ENCODE measurements at places on chromosomes 11 and 22.
A peak's percentile ranks its signal among the peaks of the same experiment; 100 is the strongest.

DNA sequence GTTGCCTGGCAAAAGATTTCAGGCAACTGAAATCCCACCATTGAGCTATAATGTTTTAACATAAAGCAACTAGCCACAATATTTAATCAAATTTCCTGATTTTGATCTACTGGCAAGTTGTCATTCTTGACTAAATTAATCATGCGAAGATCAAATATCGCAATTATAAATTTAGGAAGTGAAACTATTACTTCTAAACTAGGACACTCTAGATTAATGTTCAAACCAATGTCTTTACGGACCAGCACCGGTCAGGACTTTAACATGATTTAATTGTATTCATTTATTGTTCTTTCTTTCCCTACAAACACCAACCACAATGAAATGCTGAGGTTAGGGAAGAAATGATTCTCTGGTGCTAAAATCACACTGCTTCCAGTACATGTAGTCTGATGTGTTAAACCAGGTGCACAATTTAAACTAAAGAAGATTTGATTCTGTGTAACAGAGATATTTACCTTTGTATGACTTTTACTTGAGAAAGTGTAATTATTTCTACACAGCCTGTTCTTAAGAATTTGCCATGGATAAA, 14.9 kb downstream of the GAS2 start:
- no peak for DNase-seq

GRCh38 chr11:70713988-70714665, 315.8 kb downstream of the CTTN start:
- DNase-seq, result no peak

DNA sequence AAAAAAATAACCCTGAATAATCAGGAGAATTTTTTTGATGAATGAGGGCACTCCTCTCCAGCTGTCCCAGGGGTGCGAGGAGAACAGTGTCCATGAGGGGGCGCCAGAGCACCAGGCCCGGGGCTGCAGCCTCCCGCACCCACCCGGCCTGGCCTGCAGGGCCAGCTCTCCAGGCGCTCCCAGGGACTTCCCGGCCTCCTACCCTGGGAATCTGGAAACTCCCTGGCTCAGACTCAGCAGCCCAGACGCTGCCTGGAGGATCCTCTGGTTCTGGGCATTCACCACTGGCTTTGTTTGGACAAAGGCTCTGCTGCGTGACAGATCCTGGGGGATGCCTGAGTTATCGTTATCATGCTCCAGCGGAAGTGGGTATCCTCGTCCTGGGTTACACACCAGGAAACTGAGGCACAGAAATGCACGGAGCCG, 31.0 kb downstream of the MCM5 start:
- DNase-seq, result peak; percentile 59

DNA sequence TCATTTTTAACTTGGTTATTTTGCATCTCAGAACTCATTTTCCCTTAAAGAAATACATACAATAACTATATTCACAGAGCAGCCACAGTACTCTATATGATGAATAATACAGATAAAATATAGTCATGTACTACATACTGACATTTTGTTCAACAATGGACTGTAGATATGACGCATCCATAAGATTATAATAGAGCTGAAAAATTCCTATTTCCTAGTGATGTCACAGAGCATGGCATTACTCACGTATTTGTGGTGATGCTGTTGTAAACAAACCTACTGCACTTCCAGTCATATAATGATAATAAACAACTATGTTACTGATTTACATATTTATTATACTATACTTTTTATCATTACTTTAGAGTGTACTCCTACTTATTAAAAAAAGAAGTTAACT, 38.7 kb downstream of the NARS2 start:
- DNase-seq, result no peak

DNA sequence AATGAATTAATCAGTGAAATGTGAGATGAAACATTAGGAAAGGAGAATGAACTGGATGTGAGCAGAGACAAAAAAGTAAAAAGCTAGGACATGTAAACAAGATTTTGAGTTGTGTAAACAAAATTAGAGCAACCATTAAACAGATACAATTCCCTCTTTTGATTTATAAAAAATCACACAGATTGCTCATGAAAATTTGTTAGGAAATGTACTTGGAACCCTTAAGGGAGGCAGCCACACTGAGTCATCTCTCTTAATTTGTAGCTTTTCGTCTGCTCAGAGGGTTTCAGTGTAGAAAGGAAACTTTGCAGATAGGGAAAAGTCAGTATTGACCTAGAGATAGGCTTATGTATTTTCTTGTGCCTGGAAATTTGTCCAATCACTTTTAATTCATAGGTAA, 49.6 kb upstream of the ME3 start:
- no peak for DNase-seq

DNA sequence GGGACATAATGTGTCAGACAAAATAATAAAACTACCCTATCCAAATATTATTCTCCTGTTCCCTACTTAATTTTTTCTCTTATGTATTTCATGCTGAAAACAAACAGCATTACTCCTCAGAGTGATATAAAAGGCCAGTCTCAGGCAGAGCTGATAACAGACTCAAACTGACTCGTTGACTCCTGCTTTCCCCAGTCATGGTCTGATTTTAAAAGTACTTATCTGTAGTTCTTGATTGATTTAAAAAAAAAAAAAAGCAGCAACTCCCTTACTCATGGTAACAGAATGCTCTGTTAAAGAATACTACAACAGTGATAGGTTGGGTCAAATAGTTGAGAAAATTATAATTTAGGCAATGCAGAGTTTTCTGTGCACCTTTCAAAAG, 90.3 kb upstream of the BARX2 start:
- no peak for DNase-seq

- no peak for DNase-seq
Measured at GRCh38 chr22:25572708-25573171, 8.3 kb downstream of the GRK3 start.

GRCh38 chr22:22171357-22172218, 73.0 kb upstream of the VPREB1 start:
- no peak for DNase-seq

DNA sequence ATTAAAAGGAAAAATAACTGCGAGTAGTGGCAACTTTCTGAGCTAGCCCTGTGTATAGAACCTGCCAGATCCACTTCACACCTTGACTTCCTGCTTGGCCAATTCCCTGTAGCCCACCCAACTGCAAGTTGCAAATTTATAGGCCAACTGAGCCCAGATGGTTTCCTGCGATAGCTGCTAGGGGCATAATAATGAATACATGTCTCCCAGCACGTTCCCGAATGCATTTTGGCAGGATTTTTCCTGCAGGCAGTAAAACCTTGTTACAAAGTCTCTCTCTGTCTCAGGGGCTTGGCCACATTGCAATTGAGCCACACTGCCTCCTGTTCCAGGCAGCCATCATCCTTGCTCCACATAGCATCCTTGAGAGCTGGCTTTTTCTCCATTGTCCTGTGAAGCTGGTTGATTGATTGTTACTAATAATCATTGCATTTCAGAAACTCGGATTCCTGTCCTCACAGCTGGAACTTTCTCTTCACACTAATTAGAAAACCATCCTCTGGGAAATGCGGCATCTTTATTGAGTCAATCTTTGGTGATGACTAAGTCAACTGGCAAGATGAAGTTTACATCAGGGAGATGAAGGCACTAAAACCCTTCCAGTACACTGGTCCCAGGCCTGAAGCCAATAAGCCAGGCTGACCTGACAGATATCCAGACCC, 18.6 kb upstream of the LMO2 start:
- no peak for DNase-seq
